ENCODE measurements at places on chromosomes 2 and 18. TPM values are rescaled to one million over a fixed set of nuclear protein-coding genes. Genes with fewer than 3 reads are reported as not detected.

DNA sequence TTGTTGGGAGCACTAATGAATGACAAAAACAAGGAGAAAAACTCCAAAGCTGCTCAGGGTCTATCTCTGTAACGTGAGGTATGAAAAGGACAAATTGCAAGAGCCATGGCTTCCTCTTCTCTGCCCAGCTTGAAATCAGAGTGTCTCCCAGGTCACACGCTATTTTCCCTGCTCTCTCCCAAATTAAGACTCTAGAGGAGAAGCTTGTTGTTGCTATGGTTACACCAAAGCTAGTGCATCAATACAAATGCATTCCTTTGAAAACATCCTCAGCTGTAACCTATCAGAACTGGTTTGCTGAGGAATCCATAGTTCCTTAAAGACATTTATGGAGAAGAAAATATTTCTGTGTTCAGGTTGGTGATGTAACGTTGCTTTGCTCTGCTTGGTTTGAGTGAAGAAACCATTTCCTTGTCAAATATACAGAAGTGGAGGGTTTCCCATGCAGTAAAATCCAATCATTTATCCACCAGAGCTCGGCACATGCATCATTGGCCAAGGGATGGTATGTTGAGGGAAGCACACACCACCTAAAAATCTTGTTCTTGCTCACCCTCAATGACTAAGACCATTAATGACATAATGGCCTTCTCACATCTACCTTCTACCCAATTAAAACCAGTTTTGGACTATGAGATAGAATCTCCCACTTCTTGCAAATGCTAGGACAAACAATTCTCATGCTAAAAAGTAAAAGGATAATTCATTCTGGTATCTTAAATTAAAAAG is 2135.6 kb upstream of the CELF4 start:
- H3K36me3 ChIP-seq: no peaks in the 10 kb centered on the region
- no peak overlapping the region for H3K27ac ChIP-seq
- no peak for DNase-seq
- no peak overlapping the region for H3K4me3 ChIP-seq

FASTKD1 gene
- 46.3 TPM for total RNA-seq

SP140 gene
- total RNA-seq: 109 TPM

DNA sequence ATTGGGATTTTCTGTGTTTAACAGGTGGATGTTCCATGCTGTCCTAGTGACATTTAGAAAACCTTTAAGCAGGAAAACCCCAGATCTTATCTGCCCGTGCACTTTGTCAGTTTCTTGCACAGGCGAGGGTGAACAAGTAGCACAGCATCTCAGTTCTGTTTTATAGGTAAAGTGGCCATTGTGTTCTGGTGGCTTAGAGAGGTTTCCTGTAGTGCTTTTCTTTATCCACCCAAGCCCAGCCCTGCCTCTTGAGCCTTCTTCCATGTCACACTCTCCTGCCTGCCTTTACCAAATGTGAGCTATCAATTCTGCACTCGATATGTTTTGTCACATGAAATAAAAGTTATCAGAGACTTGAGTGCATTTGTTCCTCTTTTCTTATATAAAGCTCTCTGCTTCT is 135.3 kb upstream of the NOSTRIN start:
- no peaks in the 10 kb centered on the region for H3K36me3 ChIP-seq
- DNase-seq: no peak
- H3K27ac ChIP-seq: peak overlapping the region; percentile 59
- peaks cover 32% of the 10 kb centered on the region for H3K4me1 ChIP-seq

DNA sequence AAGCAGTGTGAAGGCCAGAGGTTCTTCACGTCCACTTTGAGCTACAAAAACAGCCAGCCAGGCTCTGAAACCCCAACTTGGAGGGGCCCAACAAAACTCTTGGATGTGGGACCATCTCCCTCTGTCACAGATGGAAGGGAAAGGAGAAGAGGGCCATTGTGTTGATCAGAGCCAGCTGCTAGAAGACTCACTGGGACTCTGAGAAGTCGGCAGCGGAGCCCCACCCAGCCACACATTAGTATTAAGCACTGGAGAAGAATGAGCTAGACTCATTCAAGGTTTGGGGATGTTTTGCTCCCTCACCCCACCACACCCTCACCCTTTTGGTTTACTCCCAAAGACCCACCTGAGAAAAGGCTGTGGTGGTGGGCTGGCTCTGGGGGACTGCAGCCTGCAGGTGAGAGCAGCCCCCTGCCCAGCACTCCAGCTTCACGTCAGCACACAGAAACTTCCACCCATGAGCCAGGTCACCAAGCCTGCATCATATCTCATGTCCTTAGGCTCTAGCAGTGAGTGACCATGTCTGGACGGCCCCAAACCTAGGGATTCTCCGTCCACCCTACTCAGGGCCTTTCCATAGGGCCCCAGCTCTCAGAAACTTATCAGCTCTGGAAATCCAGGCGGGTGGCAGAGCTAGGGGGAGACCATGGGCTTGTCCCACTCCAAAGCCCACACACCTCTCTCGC is 12.6 kb downstream of the TEX51 start:
- H3K27ac ChIP-seq: no peak overlapping the region
- no peak for DNase-seq
- H3K4me1 ChIP-seq: no peaks in the 10 kb centered on the region
- peaks cover 3% of the 10 kb centered on the region for H3K27me3 ChIP-seq
- no peaks in the 10 kb centered on the region for H3K36me3 ChIP-seq

DNA sequence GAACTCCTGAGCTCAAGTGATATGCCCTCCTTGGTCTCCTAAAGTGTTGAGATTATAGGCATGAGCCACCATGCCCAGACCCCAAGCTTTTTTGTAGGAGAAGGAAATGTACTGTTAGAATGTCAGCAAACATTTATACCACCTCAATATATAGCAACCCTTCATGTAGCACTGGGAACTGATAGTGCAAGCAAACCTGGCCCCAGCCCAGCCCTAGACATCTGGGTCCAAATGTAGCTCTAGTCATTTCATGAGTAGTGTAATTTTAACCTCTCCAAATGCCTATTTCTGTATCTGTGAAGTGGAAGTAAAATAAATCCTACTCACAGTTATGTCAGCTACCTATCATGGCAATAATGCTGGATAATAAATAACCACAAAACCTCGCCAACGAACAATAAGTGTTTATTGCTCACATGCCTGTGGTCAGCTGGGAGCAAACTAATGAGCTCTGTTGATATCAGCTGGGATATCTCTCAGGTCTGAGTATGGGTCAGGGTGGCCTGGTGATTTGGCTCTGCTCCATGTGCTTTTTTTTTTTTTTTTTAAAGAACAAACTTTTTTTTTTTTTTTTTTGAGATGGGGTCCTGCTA is 180.4 kb downstream of the CD8B2 start:
- no peaks in the 10 kb centered on the region for H3K27me3 ChIP-seq
- no peaks in the 10 kb centered on the region for H3K36me3 ChIP-seq
- no peak overlapping the region for H3K4me3 ChIP-seq
- no peak overlapping the region for H3K27ac ChIP-seq
- DNase-seq: no peak

DNA sequence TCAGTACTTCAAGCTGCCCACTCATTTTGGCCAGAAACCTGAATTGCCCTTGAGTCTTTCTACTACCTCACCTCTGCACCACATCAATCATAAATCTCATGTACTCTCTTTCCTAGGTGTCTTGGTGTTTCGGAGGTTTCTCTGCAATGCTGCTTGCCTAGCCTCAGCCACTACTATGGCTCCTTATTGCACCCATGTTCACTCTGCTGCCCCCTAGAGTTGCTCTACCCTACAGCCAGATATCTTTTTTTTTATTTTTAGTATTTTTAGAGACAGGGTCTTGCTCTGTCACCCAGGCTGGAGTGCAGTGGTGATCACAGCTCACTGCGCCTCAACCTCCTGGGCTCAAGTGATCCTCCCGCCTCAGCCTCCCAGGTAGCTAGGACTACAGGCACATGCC is 413.0 kb downstream of the PTPRM start:
- no peaks in the 10 kb centered on the region for H3K36me3 ChIP-seq
- H3K4me1 ChIP-seq: no peaks in the 10 kb centered on the region
- H3K27ac ChIP-seq: no peak overlapping the region
- no peak overlapping the region for H3K4me3 ChIP-seq
- no peaks in the 10 kb centered on the region for H3K27me3 ChIP-seq
- DNase-seq: no peak

DCDC2C gene
- total RNA-seq: not detected

ABCB11 gene
- total RNA-seq: not detected

DNA sequence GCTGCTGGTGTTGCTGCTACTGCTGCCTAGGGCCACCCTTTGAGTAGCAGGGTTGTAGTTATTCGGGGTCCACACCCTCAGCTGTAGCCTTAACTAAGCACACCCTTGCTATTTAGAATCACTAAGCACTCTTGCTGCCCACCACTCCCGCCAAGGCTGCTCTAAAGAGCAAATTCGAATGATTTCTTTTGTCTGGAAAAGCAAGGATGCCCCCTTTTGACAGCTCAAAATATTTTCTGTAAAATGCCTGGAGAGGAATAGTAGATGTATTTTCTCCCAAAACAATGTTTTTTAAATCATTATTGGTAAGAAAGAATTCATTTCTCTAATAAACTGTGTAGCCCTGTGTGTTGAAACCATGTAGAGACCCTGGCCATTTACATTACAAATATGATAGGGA is 80.8 kb upstream of the PAPOLG start:
- H3K36me3 ChIP-seq: no peaks in the 10 kb centered on the region
- DNase-seq: no peak
- no peak overlapping the region for H3K27ac ChIP-seq
- peaks cover 8% of the 10 kb centered on the region for H3K4me1 ChIP-seq
- H3K27me3 ChIP-seq: peaks cover 20% of the 10 kb centered on the region

- peak; percentile 13 for DNase-seq
- H3K27ac ChIP-seq: no peak within 1 kb of the TSS
- H3K27me3 ChIP-seq: peaks cover 86% of the 10 kb centered on the region
- H3K4me1 ChIP-seq: peaks cover 6% of the 10 kb centered on the region
Measured at GRCh38 chr2:231037202-231037730, at the start of gene C2orf72. TSS of gene C2orf72 (plus strand) at chr2:231037523. CDS start at chr2:231037566, 43 bp downstream.

DNA sequence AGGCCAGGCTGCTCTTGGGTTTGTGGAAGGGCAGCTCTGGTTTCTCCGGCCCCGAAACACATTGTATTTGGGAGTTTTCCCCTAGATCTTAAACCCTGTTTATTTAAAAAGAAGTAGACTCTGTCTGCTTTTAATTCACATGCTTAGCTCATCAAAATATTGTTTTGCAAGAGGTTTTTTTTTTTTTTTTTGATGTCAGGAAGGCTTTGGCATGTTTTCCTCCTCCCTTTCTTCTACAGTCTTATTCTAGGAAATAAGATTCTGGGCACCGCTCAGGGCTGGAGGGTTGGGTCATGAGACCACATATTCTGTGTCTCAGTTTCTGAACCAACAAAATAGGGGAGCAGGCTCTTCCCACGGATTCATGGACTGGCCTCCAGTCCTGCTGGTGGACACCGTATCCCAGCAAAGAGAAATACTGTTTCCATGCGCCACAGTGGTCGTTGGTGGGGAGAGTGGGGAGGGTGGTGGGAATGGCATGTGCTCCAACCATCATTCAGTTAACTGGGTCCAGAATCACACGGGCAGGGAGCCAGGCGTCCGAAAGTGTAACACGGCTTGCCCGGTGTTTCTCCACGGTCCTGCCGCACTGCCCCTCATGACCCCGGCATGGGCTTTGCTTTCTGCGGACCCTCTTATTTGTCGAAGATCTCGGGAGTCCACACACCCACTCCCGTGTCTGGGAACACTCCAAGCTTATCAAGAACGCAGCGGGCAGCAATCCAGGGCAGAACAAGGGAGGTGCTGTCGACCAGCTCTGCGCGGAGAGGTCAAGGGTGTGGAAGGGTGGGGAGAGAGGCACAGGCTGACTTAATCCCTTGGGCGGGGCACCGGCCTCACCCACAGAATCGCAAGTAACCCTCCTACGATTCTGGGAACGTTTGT is 176.7 kb downstream of the GLI2 start:
- H3K27ac ChIP-seq: no peak overlapping the region

GRCh38 chr2:191247381-191248057 is 2.3 kb downstream of the MYO1B start:
- no peak overlapping the region for H3K4me3 ChIP-seq
- no peaks in the 10 kb centered on the region for H3K36me3 ChIP-seq
- no peak for DNase-seq
- H3K27ac ChIP-seq: no peak overlapping the region
- peaks cover 15% of the 10 kb centered on the region for H3K4me1 ChIP-seq
- peaks cover 32% of the 10 kb centered on the region for H3K27me3 ChIP-seq

GAREM2 gene
- total RNA-seq: 1.9 TPM

ING5 gene
- 42.6 TPM for total RNA-seq

DNA sequence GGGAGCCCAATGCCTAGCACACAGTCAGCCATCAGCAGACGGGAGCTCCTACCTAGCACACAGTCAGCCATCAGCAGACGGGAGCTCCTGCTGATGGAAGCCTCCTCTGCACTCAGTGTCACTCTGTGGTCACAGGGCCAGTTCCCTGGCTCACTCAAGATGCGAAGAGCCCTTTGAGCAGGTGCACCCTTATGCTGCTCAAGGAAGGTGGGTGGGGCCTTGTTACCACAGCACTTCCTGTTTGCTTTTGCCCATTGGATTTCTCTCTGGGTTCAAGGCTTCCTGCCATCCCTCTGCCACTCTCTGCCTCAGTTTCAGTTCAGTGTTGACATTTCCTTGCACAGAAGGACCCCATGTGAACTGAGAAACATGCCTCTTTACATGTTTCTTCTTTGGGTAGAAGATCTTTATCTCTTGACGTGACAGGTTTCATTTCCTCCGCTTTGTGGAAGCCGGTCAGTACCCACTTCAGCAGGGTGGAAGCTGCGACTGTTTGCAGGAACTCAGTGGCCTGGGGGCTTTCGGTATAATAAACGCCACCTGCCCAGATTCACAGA is 11.6 kb downstream of the TRIB2 start:
- peak; percentile 51 for DNase-seq
- H3K4me1 ChIP-seq: peaks cover 66% of the 10 kb centered on the region
- peak overlapping the region; percentile 36 for H3K27ac ChIP-seq
- peak overlapping the region; percentile 62 for H3K4me3 ChIP-seq

GRCh38 chr2:47339745-47340541 is 63.0 kb upstream of the MSH2 start:
- H3K27me3 ChIP-seq: peaks cover 17% of the 10 kb centered on the region
- H3K4me3 ChIP-seq: no peak overlapping the region
- no peaks in the 10 kb centered on the region for H3K36me3 ChIP-seq

DNA sequence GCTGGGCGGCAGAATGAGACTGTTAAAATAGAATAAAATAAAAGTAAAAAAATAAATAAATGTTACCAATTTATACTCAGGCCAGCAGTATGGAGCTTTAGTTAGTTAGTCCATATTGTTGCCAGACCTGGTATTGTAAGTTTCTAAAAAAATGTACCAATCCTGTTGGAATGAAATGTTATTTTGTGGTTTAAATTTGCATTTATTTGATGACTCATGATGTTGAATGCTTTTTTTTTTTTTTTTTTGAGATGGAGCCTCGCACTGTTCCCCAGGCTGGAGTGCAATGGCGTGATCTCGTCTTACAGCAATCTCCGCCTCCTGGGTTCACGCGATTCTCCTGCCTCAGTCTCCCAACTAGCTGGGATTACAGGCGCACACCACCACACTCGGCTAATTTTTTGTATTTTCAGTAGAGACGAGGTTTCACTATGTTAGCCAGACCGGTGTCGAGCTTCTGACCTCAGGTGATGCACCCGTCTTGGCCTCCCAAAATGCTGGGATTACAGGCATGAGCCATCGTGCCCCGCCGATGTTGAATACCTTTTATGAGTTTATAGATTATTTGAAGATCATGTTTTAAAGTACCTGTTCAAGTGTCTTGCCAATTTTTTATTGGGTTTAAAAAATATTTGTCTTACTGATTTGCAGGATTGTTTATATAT is 5.7 kb upstream of the PTPRN start:
- no peak overlapping the region for H3K4me3 ChIP-seq
- no peaks in the 10 kb centered on the region for H3K36me3 ChIP-seq
- H3K4me1 ChIP-seq: no peaks in the 10 kb centered on the region
- H3K27me3 ChIP-seq: peaks cover 16% of the 10 kb centered on the region
- H3K27ac ChIP-seq: no peak overlapping the region
- DNase-seq: no peak

GRCh38 chr2:157194844-157195243 is 62.7 kb upstream of the GALNT5 start:
- no peaks in the 10 kb centered on the region for H3K4me1 ChIP-seq
- no peak overlapping the region for H3K27ac ChIP-seq
- no peak overlapping the region for H3K4me3 ChIP-seq
- no peaks in the 10 kb centered on the region for H3K27me3 ChIP-seq
- DNase-seq: no peak

All from activated T-cell treated with anti-CD3 and anti-CD28 coated beads, Interleukin-2, amount 50 U/mL, for 72 hours (primary cell).